ENCODE measurements at places on chromosomes 11 and 22.
A peak's percentile ranks its signal among the peaks of the same experiment; 100 is the strongest.

GRCh38 chr22:31768422-31769059 lies 14.7 kb downstream of the DEPDC5 start:
- DNase-seq = no peak

DNA sequence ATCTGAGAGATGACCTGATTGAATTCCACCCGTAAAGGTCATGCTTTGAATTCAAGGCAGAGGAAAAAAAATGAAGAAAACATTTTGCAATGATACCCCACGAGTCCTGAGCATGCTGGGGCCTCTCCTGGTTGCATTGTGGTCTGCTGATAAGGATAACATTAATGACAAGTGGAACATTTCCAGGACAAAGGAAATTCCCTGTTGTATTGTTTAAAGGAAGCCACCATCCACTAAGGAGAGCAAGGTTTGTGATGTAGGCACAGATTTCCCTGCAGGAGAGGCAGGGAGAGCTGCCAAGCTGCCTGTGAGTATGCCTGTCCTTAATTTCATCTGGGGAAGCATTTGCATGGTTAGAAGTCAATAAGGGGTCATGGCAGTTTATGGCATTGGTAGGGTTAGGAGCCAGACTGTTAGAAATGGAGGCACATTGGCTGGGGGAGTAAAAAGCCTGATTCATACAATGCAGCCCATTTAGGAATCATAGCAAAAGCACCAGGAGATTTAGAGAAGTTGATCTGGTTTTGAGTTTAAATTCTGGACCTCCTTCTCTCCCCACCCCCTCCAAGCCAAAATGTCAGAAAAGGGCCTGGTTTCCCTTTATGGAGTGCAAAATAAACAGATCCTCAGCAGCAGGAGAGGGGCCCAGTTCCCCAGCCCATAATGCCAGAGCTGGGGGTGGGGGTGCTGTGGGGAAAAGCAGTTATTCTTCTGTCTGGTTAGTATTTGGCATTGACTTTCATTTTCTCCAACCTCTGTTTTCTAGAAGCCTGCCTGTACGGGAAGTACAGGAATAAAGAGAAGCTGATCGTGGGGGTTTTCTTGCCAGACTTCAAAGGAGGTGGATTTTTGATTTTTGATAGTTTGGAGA lies 22.1 kb downstream of the FLI1 start:
- DNase-seq = peak; percentile 44

- no peak for DNase-seq
Observed at GRCh38 chr11:19777039-19777376, 64.4 kb downstream of the NAV2 start.

- no peak for DNase-seq
Observed at GRCh38 chr11:15073361-15074205, at the start of gene CALCB. CALCB (plus strand) TSS chr11:15073593; CDS start chr11:15074719, 1,126 bp downstream.

DNA sequence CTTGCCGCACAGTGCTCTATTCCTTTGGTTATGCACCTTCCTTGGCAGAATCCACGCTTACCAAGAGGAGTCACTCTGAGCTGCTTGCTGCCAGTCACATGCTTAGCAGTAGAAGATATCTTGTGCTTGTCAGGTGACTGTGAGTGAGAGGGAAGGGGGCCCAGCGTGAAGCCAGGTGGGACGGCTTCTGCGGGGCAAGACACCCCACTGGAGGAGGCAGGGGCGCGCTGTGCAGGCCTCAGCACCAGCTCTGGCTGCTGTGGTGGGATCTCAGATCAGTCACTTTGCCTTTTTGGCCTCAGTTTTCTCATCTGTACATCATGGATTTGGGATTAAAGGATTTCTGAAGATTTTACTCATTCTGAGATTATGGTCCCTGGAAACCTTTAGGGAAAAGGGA lies 63.9 kb upstream of the B3GAT1 start:
- DNase-seq = no peak

DNA sequence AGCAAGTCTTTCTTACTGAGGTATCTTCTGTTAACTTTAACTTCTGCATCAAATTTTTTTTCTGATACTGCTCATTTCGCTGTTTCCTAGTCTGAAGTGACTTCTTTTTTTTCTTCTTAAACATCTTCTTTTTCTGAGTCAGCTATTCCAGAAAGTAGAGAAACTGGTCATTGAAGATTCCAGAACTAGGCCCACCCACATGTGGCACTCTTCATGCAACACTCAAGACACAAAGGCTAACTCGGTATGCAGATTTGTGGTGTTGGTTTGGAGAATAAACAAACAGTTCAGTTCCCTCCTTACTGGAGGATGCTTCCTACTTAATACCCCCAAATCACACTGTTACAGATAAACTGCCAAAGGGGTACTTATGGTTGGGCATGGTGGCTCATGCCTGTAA lies 25.2 kb upstream of the MTCH2 start:
- no peak for DNase-seq

DNA sequence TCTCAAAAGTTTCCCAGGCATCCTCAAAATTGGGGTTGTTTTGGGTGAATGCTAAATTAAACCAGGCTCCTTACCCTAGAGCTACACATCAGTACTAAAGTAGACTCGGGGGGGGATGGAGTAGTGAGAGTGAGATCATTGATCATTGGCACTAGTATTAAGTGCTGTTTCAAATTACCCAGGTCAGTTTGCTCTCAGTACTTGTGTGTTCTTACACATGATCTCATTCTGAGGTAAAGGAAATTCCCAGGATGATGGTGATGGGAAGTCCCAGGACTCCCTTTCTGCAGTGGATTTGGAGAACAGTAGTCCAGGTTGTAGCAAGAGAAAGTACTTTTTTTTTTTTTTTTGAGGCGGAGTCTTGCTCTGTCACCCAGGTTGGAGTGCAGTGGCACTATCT lies 12.5 kb downstream of the RBM4 start:
- DNase-seq = no peak

DNA sequence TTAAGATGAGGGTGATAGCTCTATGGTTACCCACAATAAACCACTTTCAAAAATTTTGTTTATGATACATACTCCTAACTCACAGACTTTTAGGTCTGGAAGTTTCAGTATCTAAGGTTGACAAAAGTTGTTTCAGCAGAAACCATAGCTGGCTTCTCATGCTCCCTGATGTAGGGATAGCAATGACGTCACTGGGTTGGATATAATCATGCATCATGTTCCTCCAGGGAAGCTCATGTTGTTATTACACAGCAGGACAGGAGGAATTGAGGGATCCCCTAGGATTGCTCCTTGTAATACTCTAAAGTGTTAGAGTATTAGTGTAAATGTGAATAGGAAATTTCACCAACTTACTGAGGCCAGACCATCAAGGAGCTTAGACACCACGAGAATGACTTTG lies 23.6 kb downstream of the APOL3 start:
- no peak for DNase-seq

DNA sequence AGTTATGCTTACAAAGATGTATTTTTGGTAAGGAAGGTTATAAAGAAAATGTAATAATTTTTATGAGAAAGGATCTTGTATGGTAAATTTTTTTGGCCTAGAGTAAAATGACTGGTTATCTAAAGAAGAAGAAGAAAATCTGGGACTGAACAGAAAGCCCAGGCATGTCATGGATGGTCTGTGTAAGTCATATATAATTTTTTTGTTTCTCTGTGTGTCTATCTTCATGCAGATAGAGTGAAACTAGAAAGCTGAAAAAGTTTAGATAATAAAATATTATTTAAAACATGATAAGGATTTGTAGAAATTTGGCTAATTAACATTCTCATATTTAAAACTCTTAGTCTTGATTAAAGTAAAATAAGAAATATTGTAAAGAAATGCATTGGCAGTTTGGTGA lies 27.6 kb upstream of the MPEG1 start:
- no peak for DNase-seq

DNA sequence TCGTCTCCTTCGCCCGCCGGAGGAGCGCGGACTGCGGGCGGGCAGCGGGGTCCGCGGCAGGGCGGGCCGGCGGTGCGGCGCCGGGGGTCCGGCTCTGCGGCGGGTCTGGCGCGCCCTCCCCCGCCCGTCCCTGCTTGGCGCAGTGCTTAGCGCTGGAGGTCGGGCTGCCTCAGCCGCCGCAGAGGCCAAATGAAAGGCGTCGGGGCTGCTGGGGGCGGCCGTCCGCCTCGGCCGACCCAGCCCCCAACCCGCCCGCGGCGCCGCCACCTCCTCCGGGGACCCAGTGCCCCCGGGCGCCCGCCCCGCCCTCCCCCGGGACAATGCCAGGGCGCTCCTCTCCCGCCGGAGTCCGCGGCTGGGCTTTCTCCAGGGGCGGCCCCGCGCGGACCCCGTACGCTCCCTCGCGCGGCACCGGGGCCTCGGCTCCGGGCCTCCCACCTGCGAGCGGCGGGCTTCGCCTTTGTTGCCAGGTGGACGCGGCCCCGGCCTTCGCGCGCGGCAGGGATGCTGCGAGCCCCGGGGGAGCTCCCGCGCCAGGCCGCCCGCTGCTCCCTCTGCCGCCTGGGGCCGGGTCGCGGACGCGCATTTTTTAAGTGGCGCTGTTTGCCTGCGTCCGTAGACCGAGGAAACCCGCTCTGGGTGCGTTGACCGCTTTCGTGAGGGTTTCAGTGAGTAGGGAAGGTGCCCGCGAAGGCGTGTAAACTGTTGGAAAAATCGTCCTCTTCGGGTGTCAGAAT lies 583 bp downstream of the APLP2 start:
- DNase-seq = no peak

GRCh38 chr11:1382429-1382828 lies 7.3 kb upstream of the BRSK2 start:
- DNase-seq = no peak

DNA sequence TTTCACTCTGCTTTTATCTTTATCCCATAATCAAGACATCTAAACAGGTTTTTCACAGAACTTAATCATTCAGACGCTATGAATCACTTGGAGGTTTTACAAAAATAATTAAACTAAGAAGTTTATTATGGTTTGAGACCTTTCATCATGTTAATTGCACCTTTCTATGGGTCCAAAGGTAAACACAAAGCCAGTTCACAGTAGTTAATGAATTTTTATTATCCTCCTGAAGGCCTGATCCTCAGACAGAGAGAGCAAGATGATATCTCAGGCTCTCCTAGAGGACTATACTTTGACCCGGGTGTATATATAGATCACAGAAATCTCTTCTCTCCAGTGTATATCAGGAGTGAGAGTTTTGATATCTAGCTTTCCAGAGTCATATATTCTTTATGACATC lies 1044.3 kb upstream of the RAG2 start:
- no peak for DNase-seq

GRCh38 chr22:44668190-44668885 lies 33.7 kb upstream of the PRR5 start:
- no peak for DNase-seq

DNA sequence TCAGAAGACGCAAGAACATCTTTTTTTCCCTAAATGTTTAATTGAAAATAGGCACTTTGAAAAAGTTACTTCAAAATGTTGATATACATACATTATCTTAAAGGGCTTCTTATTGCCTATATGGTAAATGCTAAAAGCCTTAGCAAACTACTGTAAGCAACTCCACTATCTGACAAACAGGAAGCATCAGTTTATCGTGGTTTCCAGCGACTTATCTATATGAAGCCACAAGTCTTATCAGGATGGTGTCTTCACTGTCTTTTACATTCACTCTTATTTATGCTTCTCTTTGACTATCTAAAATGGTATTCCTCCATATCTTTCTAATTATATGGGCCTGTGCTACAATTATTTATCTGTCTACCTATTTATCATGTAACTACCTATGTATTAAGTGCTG lies 2091.9 kb downstream of the LRRC4C start:
- peak; percentile 87 for DNase-seq

DNA sequence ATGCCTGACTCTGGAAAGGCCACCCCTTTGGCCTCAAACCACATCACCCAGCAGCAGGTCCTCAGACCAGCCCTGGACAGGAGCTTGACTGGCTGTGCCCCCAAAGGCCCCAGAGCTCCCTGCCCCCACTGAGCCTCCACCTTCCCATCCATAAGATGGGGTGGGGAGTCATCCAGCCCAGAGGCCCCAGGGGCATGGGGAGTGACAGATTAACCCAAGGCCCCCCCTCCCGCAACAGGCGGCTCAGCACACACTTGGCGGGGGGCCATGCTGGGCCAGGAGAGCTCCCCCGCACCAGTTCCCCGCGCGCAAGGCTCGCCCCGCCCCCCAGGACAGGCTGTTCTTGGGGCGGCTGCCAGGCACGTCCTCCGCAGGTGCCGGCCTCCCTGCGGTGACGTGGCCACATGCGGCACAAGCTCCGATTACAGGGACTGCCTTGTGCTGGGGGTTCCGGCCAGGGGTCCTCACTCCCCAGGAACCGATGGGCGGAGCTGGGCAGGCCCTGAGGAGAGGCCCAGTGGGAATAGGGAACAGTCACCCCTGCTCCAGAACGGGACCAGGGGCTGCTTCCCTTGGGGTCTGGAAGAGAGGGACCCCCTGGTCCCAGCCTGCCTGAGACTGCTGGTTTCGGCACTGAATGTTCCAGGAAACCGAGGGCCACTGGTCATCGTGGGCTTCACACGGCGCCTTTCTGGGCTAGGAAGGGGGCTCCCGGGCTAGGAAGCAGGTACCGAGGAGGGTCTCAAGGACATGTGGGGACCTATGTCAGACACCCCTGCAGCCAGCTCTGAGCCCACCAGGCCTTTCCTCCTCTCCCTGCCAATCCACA lies 5.1 kb upstream of the CDKN1C start:
- DNase-seq = peak; percentile 41

GRCh38 chr11:14861680-14862079 lies 30.4 kb downstream of the CYP2R1 start:
- DNase-seq = no peak

DNA sequence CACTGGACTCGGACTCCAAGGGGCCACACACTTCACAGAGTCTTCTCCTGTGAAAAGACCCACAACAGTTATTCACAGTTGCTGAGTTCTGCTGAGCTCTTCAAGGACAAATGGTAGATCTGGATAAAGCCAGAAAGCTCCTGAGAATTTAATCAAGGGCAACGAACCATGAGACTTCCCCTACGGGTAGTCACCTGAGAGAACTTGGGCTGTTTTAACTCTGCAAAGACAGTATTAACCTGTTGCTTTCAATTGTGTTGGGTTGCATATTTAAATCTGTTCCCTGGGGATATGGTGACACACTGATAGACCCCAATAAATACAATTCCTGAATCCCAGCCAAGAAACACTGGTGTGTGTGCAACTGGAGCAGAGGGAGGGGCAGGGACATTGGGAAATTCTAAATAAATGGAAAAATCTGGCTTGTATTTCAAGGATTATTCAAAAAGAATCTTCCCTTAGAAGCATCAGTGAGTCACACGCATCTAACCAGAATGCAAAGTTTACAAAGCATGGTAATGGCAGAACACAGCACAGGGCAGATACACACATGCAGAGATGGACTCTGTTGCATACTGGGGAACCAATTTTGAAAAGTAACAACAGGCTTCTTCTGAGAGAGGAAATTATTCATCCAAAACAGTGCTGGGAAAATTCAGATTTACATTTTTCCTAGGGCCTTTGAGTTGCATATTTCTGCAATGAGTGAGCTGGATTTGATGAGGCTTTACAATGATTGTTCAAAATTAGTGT lies 4.0 kb downstream of the KCNJ1 start:
- no peak for DNase-seq
